ENCODE measurements at places on chromosomes 3 and 15. TPM values are rescaled to one million over a fixed set of nuclear protein-coding genes. Genes with fewer than 3 reads are reported as not detected.

Gene SLC28A1
- not detected for total RNA-seq

Gene IL5RA
- not detected for total RNA-seq

Gene CORO2B
- 7.7 TPM for total RNA-seq

Gene LIPH
- total RNA-seq: 0.20 TPM

Gene LMAN1L
- not detected for total RNA-seq

Gene AP3B2
- total RNA-seq: not detected

Gene CHRD
- total RNA-seq: not detected

Gene STRIT1
- not detected for total RNA-seq

Gene C3orf80
- 0.20 TPM for total RNA-seq

Gene HRH1
- 4.8 TPM for total RNA-seq

Gene LRRC31
- not detected for total RNA-seq

Gene KLHL40
- not detected for total RNA-seq

Gene SGO1
- total RNA-seq: 12.4 TPM

Gene LEKR1
- total RNA-seq: 0.52 TPM

Gene CSPG4
- 78.0 TPM for total RNA-seq

Gene CACNA2D2
- not detected for total RNA-seq

- DNase-seq: no peak
Measured at GRCh38 chr3:4864503-4864902, 114.7 kb upstream of the BHLHE40 start.

DNA sequence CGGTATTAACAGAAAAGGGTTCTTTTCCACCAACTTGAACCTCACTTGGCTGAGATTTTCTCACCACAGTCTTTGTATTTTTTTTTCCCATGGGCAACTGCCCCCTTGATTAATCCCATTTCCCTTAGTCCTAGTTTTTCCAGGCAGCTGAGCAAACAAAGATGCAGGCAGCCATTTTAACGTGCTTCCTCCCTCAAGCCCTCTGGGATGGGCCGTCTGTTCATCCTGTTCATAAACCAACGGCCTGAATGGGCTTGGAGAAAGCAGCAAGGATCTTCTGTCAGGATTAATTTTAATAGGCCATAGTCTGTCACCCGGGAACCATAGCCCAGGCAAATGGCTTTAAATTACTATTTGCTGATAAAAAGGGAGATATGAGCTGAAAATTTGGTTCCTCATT lies 10.4 kb upstream of the POLR2M start:
- no peak for DNase-seq

GRCh38 chr3:146640955-146641867 lies 36.1 kb upstream of the PLSCR5 start:
- DNase-seq: peak; percentile 53

GRCh38 chr3:17709236-17709810 lies 33.1 kb downstream of the TBC1D5 start:
- DNase-seq: no peak

GRCh38 chr3:24899373-24899772 lies 404.7 kb upstream of the THRB start:
- DNase-seq: no peak

GRCh38 chr15:39269821-39270220 lies 311.1 kb upstream of the THBS1 start:
- DNase-seq: no peak

GRCh38 chr3:127390365-127391025 lies 102.6 kb upstream of the PRR20G start:
- no peak for DNase-seq

- DNase-seq: no peak
Measured at GRCh38 chr15:94791510-94791909, 560.1 kb downstream of the MCTP2 start.

DNA sequence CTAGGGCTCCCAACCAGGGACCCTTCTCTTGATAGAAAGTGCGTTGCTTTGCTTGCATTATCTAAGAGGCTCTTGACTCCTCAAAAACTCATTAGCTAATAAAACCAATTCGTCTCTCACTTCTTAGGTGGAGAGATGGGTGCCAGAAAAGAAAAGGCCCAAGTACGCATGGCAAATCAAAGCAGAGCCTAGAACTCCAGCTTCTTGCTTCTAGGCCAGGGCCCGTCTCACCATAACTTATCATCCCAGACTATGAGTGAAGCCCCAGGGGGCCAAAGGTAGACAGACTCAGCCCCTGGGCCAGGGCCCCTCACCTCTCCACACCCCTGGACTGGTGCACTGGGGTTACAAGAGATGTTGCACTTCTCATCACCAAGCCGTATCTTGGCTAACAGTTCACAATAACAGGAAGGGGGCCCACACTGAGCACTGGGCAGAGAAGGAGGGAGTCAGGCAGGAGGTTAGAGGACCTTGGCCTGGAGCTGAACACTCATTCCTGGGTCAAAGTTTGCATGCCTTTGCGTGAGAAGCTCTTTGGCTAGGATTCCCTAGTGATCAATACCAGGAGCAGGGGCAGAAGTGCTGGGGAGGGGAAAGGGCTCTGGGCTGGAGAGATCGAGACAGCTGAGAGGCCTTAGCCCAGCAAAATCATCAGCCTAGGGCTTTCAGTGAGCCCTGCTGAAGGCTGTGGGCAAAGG lies 5.4 kb upstream of the CYP1A1 start:
- no peak for DNase-seq

- no peak for DNase-seq
Measured at GRCh38 chr3:37537914-37538691, 323.6 kb upstream of the CTDSPL start.

GRCh38 chr3:39460677-39461076 lies 6.8 kb upstream of the MOBP start:
- DNase-seq: no peak

- DNase-seq: no peak
Measured at GRCh38 chr15:101702077-101702476, 22.2 kb downstream of the TARS3 start.

DNA sequence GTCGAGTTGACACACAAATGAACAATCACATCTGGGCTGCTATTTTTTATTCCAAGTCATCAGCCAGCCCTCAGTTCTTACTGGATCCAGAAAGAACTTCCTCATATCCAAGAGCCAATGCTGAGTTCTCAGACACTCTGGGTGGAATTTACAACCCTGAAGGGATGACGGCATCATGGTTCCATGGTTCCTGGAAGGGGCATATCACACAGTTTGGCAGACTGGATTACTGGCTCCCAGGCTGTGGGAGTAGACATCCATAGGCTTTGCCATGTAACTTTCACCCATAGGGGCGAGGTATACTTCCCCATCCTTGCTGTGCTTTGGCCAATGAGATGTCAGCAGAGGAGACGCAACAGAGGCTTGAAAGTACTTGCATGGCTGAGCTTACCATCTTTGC lies 26.9 kb upstream of the KBTBD12 start:
- DNase-seq: no peak

GRCh38 chr3:12454816-12455121 lies 29.5 kb upstream of the TSEN2 start:
- peak; percentile 18 for DNase-seq

DNA sequence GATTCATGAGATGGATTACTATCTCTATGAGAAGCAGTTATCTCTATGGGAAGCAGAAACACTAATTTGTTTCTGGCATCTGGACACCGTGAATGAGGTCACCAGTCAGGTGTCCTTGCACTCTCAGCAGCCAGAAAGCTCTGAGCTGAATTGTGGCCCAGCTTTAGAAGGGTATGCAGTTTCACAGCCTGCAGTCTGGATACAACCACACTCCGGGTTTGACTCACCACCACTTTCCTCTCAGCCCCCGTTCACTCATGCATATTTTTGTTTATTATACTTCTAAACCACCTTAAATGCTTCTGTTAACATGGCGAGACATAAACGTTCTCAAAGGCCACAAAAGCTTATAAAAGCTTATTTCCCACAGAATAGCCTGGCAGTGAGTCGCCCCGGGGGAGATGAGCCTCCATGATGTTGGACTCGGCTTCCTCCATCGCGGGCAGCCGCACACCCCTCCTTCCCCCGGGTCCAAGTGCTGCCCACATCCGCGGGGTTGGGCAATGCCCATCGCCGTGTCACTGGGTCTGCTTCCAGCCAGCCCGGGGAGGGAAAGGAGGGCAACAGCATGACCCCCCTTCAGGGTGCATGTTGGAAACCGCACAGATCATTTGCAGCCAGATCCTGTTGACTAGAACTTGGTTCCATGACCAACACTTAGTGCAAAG lies 16.8 kb upstream of the SLC41A3 start:
- peak; percentile 60 for DNase-seq

DNA sequence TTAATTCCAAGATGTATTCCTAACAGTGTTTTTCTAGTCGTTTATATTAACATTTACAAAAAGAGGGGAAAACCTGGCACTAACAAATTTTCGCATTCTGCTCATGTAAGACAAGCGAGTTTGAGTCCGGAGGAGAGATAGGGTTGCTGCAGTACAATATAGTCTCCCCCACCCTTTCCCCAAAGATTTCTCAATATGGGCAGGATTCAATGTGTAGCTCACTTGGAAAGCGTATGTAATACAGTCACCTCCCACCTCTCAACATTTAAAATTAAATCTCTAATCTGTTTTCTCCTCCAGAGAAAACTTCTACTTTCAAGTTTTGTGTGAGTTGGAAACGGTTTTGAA lies 57.9 kb downstream of the CMSS1 start:
- DNase-seq: no peak

GRCh38 chr15:28184166-28184565 lies 85.1 kb upstream of the OCA2 start:
- DNase-seq: no peak

- no peak for DNase-seq
Measured at GRCh38 chr3:114060906-114061655, 4.5 kb downstream of the QTRT2 start.

GRCh38 chr3:156586905-156587759 lies 32.2 kb upstream of the SSR3 start:
- DNase-seq: no peak

- no peak for DNase-seq
Measured at GRCh38 chr3:186902154-186902553, 28.2 kb upstream of the ST6GAL1 start.

DNA sequence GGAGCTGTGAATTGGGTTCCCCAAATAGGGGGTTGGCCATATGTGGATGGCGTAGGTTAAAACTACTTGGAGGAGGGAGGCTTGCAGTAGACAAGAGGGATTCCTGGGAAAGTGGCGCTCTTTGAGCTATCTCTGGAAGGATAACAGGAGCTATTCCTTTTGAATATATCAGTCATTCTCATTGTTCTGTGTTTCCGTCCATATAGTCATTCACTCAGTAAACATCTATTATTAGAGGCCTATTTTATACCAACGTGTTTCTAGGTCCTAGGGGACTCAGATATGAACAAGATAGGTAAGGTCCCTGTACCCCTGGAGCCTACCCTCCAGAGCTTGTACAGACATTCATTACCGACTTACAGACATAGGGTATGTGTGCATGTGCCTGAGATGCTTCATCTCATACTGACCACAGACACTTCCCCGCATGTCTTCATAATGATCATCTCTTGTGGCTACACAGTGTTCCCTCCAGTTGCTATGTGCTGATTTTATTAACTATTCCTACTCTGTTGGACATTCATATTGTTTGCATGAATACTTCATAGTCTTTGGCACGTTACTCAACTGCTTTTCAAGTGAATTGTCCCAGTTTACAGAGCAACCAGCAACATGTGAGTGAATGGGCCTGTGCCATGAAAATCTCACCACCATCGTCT lies 55.8 kb upstream of the VILL start:
- DNase-seq: peak; percentile 46

DNA sequence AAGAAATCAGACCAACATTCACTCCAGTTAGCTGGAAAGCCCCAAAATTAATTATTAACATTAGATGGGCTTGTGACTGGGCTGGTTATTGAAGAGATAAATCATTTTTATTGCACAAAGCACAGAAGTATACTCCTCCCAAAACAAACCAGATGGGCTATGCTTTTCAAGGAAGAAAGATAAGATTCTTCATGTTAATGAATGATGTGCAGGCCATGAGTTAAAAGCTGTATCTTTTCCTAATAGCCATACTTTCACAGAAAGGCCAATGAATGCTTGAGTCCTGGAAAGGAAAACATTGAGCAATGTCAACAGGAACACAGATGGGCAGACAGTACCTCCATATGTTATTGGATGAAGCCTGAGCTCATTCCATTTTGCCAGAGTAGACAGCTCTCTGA lies 55.4 kb downstream of the OCA2 start:
- DNase-seq: no peak

DNA sequence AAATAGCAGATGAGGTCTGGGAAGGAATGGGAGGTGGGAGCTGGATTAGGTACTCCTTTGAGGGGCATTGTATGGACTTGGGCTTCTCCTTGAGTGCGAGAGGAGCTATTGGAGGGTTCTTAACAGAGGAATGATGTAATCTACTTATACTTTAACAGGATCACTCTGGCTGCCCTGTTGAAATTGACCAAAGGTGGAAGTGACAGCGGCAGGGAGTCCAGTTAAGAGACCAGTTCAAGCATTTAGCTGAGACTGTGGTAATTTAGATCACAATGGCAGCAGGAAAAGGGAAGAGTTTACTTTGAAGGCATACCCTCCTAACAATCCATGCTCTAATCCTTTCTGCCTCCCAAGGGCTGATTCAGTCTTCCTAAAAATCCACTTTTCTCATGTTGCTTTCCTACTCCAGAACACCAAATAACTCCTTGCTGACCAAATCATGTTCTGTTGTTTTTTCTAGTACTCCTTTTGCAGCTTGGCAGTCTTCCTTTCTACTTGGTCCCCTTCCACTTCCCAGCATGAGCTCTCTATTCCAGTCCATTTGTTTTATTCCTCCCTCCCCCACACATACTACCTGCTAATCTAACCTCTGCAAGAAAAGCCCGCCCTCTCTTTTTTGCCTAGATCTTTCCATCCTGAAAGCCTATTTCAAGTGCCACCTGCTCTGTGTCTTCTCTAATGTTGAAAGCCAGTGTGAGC lies 139.4 kb downstream of the NECTIN3 start:
- no peak for DNase-seq

DNA sequence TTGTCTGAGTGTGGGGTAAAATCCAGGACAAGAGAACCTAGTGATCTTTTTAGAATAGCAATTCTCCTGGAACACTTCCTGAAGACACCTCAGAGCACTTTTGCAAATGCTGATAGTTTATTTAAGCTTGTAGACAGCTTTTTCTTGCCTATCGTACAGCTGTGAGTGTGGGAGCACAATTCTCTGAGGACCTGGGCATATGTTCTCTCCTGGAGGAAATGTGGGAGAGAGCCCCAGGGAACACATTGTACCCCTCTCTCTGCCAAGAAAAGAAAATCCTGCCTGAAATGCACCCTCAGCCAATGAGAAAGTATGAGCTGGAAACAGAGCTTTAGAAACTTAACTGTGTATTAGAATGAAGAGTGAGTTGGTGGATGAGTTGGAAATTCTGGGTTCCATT lies 308.3 kb upstream of the SEMA6D start:
- no peak for DNase-seq

DNA sequence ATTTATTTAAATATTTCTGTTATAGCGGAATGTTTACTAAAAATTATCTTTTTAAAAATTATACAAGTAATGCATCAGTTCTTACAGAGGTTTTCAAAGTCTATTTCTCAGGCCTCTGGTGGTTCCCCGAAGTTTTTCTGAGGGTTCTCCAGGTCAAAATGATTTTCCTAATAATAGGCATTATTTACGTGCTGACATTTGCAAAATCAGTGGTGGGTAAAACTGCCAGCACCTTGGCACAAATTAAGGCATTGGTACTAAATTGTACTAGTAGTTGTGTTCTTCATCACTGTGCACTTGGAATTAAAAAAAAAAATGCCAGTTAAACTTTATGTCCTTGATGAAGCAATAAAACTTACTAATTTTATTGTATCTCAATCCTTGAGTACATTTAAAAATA lies 9.5 kb downstream of the PIAS1 start:
- DNase-seq: no peak

- DNase-seq: no peak
Measured at GRCh38 chr15:93848076-93848475, 383.3 kb upstream of the MCTP2 start.

GRCh38 chr3:194142156-194142910 lies 6.4 kb downstream of the HES1 start:
- DNase-seq: no peak

- DNase-seq: no peak
Measured at GRCh38 chr15:62903437-62903836, 139.1 kb upstream of the TPM1 start.
